ENCODE measurements at places on chromosomes 16 and 17. TPM values are rescaled to one million over a fixed set of nuclear protein-coding genes. Genes with fewer than 3 reads are reported as not detected.

PLSCR3 gene
- 35.5 TPM for total RNA-seq

RAB37 gene
- 3.2 TPM for total RNA-seq

DNA sequence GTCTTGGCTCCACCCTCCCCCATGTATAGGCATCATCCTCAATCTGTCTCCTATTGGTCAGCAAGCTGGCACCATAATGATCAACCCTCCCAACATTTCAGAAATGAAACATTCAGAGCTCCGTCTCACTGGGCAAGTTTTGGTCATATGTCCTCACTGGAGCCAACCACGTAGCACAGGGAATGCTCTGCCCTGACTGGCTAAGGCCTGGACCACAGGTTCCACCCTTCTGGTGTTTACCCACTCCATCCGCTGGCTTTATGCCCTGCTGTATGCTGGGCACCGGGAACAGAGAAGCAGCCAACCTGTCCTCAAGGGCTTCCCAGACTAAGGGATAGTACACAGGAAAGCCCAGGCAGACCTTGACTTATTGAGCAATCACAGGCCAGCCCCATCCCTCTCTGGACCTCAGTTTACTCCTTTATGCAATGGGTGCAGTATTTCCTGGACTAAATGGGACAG, 20.5 kb downstream of the MYO15A start:
- no peaks in the 10 kb centered on the region for H3K4me1 ChIP-seq
- no peaks in the 10 kb centered on the region for H3K36me3 ChIP-seq
- no peak overlapping the region for H3K4me3 ChIP-seq
- no peak overlapping the region for H3K27ac ChIP-seq

GRCh38 chr16:88863426-88863825, 3.0 kb downstream of the PABPN1L start:
- H3K27ac ChIP-seq: no peak overlapping the region
- peaks cover 1% of the 10 kb centered on the region for H3K36me3 ChIP-seq
- no peaks in the 10 kb centered on the region for H3K27me3 ChIP-seq
- no peaks in the 10 kb centered on the region for H3K4me1 ChIP-seq
- DNase-seq: no peak
- no peak overlapping the region for H3K4me3 ChIP-seq

- H3K27ac ChIP-seq: no peak overlapping the region
- no peak for DNase-seq
- no peaks in the 10 kb centered on the region for H3K4me1 ChIP-seq
- H3K27me3 ChIP-seq: no peaks in the 10 kb centered on the region
Measured at GRCh38 chr16:89764711-89765201, 43.4 kb downstream of the ZNF276 start.

- no peak overlapping the region for H3K27ac ChIP-seq
- no peak for DNase-seq
- H3K4me1 ChIP-seq: no peaks in the 10 kb centered on the region
- peaks cover 13% of the 10 kb centered on the region for H3K27me3 ChIP-seq
Measured at GRCh38 chr17:11326492-11326891, 85.5 kb downstream of the SHISA6 start.
